ENCODE measurements at places on chromosomes 13 and 19. TPM values are rescaled to one million over a fixed set of nuclear protein-coding genes. Genes with fewer than 3 reads are reported as not detected.
A peak's percentile ranks its signal among the peaks of the same experiment; 100 is the strongest.

DNA sequence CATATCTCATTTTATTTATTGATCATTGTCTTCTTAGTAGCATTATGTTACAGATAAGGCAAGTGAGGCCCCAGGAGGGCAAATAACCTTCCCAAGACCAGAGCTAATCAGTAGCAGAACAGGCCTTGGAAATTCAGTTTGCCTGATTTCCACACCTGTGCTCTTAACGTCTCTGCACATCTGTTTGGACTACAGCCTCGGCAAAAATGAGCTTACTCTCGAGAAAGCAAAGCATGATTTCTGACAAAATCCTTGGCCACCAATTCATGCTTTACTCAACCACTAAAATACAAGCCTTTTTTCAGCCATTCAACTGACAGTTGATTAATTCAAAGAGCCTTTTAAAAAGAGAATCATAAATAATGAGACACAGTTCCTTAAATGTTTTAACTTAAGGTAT lies 309.3 kb upstream of the HTR2A start:
- DNase-seq, result no peak

DNA sequence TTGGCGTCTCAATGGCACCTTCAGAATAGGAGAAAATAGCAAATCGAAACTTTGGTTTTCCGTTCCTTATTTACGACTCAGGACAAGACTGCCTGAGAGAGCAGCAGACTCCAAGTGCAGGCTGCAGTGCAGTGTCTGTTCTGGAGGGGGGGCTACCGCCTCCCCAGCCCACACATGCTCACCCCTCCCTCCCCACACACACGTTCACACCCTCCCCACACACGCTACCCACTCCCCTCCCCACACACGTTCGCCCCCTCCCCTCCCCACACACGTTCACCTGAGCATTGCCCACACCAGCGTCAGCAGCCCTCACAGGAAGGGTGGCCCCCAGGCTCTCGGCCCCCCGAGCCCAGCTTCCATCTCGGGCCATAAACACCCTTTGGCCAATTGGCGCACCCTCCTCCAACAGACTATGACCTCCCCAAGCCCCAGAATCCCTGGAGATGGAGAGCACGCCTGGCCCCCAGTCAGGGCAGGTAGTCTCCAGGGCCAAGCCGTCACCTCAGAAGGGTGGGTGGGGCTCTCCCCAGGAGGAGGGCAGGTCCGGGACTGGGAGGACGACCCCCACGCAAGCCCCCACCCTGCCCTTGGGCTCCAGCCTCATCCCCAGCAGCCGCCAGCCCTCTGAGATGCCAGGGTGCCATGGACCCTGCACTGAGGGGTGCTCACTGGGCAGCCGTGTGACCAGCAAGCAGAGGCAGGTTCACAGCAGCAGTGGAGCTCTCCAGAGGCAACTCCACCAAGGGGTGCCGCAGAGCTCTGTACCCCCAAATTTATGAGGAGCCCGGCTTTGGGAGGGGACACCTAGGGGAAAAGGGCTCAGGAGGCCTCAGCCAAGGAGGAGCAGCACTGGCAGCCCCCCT lies 27.5 kb downstream of the RASA3 start:
- peak; percentile 59 for DNase-seq

- peak; percentile 73 for DNase-seq
Observed at GRCh38 chr13:99425485-99426341, 75.6 kb upstream of the TM9SF2 start.

Gene ANKRD24
- total RNA-seq, result 0.33 TPM

GRCh38 chr13:110272227-110272626 lies 34.7 kb downstream of the COL4A1 start:
- no peak for DNase-seq

GRCh38 chr13:28467034-28467433 lies 27.9 kb downstream of the FLT1 start:
- DNase-seq, result no peak

All from natural killer cell treated with Interleukin-12 subunit alpha and Interleukin-12 subunit beta and Interleukin-15 and Interleukin-18, amount 100 ng/mL, for 72 hours (primary cell).